ENCODE measurements at places on chromosomes 12 and 14. TPM values are rescaled to one million over a fixed set of nuclear protein-coding genes. Genes with fewer than 3 reads are reported as not detected.

Gene MYO1A
- total RNA-seq, result 0.71 TPM

Gene RIPK3
- 5.9 TPM for total RNA-seq

Gene TAS2R13
- 0.23 TPM for total RNA-seq

Gene ESR2
- total RNA-seq, result 4.5 TPM

Gene AVPR1A
- total RNA-seq, result not detected

Gene TSPAN8
- 0.29 TPM for total RNA-seq

Gene SPX
- total RNA-seq, result 0.10 TPM

- no peak for DNase-seq
Observed at GRCh38 chr12:66392266-66392915, 90.1 kb downstream of the HELB start.

- DNase-seq, result no peak
Observed at GRCh38 chr12:77337362-77337761, 272.0 kb upstream of the E2F7 start.

- DNase-seq, result no peak
Observed at GRCh38 chr12:110927546-110927945, 7.2 kb upstream of the MYL2 start.

DNA sequence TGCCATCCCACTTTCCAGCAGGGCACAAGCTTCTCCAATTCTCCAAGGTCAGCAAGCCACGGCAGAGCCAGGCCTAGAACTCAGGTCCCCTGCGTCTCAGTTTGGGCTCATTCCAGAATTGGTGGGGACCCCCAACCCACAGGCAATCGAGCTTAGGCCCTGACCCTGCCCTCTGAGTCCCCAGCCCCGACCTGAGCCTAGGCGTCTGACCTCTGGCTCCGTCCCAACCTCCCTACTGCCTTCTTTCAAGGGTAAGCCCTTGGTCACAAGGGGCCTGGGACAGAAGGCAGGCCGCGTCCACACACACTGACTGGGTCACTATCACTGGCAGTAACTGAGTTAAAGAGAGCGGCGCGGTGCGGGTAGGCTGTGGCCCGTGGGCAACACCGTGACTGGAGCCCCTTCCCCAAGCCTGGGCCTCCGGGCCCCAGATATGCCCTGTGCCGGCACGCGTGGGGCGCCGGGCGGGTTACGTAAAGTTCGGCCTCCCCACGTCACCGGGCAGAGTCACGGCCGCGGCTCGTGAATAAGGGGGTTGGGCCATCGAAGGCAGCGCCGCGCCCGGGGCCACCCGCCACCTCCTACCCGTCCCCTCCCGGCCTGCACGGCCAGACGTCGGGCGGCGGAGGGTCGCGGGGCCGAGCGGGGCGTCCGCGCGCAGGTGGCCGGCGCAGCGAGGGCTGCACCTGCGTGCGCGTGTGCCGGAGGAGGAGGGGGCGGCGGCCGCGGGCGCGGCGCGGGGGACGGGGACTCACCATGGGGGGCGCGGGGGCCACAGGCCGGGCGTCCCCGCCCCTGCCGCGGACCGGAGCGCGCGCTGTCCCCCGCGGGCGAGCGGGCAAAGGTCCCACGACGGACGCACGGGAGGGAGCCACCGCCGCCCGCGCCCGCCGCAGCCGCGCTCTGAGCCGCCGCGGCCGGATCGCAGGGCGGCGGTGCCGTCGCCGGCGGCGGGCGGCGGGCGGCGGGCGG is 516 bp downstream of the ANKRD9 start:
- DNase-seq, result peak; percentile 36

GRCh38 chr14:50109342-50109741 is 7.0 kb downstream of the VCPKMT start:
- no peak for DNase-seq

DNA sequence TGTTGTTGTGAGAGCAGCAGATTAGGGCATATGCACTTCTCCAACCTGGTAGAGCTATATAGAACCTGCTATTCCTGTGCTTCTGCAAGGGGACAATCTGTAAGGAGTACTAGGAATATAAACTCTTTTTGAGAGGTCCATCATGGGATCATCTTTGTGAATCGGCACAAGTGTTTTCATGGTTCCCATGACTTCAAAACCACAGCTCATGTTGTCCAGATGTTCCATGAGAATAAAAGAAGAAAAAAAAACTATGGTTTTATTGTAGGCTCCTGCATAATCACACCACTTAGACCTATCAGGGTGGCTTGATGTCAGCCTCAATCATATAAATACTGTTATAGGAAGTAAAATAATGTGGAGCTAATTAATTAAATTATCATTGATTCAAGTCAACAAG is 311.4 kb upstream of the ATP2B1 start:
- DNase-seq, result no peak

DNA sequence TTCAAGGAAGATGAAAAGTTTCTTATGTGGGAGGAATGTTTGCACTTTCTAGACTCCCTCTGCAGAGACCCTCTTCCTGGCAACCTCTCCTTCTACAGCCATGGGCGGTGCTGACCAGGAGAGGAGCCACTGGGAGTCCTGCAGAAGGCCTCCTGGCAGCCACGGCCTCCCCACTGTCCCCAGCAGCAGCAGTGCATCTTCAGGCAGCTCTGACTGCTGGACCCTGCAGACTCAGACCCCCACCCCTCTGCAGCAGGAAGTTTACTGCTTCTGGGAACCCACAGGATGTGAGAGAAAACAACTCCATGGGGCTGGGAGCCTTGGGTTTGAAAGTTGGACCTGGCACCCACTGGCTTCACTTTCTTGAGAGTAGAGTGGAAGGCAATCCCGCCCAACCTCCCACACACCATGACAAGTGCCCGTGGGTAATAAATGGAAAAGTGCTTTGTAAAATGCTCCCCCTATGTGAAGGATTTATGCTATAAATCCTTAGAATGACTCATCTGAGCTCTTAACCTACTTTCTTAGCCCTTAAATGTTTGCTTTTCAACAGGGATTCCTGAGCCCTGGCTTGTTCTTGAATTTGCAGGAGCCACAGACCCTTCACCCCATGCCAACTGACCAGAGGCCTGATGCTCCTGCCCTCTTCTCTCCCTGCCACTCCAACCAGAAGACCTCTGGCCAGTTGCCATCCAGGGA is 37.5 kb upstream of the DDX11 start:
- no peak for DNase-seq

DNA sequence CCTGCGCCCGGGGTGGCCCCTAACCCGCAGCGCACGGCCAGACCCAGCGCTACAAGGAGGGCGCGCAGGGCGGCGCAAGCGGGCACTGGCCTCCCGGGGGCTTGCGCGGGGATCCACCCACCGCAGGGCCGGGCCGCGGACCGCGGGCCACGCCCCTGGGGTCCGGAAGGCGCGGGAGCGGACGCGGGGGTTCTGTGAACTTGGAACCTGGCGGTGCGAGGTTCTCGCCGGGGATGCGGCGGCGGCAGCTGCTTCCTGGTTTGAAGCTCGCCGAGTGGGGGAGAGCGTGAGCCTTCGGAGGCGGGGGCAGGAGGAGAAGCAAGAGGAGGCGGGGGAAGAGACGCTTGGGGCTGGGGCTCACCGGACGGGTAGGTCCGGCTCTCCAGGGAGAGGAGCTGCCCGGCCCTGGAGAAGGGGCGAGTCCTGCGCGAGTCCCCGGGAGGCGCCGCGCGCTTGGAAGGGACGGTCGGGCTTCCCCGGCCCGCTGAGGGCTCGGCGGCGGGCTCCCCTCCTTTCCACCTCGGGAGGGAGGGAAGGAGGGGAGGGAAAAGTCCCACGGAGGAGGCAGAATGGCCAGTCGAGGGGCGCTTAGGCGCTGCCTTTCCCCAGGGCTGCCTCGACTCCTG is at the start of gene PRKCH:
Gene PRKCH (plus strand): TSS at position 195 of the 626 bp plus-strand sequence. CDS start 523 bp downstream, outside the sequence.
- peak; percentile 81 for DNase-seq

GRCh38 chr12:107287436-107288413 is 194.4 kb upstream of the CRY1 start:
- DNase-seq, result no peak

- no peak for DNase-seq
Observed at GRCh38 chr14:69699748-69700303, 67.1 kb upstream of the SRSF5 start.

- DNase-seq, result no peak
Observed at GRCh38 chr12:8816448-8817050, 5.9 kb upstream of the A2ML1 start.

- no peak for DNase-seq
Observed at GRCh38 chr12:124520907-124521306, 46.5 kb downstream of the NCOR2 start.

DNA sequence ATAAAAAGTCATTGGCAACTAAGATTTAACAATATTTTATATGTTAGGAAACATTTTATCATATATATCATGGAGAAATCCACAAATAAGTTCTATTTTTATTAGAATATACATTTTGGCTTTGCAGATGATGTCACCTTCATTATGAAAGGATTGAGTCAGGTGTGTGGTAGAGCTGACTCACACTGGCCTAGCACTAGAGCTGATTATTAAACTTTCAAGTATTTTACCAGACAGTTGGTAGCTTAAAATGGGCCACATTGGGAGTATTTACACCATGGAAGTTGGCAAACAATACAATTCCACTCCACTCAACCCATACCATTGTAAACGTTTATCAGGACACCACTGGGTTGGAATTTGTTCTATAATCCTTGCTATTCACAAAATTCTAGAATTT is 1036.6 kb downstream of the TRHDE start:
- no peak for DNase-seq

DNA sequence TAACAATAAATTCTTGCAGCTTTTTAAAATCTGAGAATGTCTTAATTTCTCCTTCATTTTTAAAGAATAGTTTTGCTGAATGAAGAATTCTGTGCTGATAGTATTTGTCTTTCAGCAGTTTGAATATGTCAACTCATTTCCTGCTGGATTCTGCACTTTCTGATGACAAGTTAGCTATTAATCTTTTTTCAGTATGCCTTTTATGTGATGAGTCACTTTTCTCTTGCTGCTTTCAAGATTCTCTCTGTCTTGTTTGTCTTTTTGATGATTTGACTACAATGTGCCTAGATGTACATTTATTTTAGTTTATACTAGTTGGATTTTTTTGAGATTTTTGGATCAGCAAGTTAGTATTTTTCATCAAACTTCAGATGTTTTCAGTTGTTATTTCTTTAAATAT is 87.9 kb upstream of the AVPR1A start:
- no peak for DNase-seq

DNA sequence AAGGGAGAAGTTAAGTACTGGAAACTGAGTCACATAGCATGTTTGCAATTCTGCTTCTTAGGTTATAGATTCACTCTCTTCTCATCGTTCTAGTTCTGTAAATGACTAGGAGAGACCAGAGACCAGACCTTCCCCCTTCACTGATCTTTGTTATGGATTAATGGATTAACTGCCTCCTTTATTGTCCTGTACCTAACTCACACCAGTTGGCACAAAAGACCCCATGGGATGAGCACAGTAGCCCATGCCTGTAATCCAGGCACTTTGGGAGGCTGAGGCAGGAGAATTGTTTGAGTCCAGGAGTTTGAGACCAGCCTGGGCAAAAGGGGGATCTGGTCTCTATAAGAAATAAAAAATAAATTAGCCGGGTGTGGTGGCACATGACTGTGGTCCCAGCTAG is 20.8 kb downstream of the BCAT1 start:
- no peak for DNase-seq

- DNase-seq, result no peak
Observed at GRCh38 chr12:66403746-66404145, 101.5 kb downstream of the HELB start.

DNA sequence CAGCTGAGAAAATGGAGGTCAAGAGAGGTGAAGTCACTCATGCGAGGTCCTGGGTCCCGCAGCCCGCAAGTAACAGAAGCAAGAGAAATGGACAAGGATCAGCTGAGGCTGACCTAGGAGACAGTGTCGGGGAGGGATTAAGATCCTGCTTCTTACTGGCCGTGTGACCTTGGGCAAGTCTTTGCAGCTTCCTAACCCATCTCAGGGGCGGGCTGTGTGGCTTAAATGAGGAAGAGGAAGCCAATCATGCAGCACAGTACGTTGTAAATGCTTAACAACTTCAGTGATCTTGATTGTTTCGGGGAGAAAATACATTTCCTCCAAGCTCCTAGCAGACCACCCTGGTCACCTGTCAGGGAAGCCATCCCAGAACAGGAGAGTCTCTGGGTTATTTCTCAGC is 7.1 kb upstream of the PGF start:
- DNase-seq, result no peak

DNA sequence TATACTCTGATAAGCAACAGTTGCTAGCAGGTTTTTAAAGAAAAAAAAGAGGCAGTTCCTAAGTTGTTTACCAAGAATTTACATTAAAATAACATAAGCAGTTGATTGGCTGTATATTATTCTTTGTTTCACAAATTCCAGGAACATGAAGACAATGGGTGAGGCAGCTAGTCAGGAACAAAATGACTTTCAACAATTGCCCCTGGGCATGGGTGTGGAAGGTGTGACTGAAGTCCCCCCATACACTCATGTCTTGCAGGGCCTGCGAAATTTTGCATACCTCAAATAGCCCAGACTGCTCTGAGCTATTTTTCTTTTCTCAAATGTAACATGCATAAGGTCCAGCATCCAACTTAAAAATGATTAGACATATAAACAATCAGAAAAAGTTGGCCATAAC is 267.2 kb upstream of the DIO3 start:
- DNase-seq, result no peak

DNA sequence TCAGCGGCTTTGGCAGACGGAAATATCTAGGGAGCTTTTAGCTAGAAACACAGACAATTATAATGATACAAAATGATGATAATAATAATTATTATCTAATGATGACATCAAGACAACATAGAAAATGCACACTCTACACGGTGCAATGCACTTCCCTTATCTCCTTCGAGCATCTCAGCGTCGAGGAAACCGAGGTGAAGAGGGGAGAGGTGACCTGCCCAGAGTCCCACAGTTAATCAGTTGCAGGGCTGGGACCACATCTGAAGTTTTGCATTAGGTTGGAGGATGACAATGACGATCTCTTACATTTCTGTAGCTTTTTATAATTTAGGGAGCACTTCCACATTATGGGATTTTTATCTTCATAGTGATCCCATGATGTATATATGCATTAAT is 130.2 kb downstream of the PAPOLA start:
- DNase-seq, result no peak

DNA sequence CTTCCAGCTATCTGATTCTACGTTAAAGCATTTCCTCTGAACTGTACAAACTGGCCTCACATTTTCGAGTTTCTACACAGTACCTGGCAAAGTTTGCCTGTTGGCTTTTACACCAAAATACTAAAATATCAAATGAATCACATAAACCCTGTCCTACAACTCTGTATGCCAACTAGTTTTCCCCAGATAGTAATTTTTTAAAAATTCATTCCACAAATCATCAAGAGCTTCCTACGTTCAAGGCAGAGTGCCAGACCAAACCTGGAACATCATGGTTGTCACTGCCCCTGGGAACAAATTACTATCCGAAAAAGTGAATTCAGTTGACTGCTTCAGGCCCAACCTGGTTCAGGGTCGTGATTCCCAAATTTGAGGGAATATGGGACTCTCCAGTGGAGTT is 2.1 kb downstream of the TMEM30B start:
- no peak for DNase-seq

DNA sequence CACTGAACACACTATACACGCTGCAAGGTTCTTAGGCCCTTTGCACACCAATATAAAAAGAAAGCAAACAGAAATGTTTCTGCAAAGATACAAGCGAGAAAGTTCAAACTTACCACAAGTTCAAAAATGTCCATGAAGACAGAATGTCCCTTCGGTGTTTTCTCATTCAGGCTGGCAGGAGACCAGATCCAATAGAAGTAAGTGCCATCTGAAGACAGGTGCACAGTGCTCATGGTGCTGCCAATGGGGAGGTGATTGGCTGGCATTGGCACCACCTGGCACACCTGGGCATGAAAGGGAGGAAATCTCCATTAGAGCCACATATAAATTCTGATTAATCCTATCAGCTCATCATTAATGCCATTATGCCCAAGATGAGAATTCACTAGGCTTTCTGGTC is 76.3 kb downstream of the HECTD4 start:
- no peak for DNase-seq

- DNase-seq, result no peak
Observed at GRCh38 chr14:96698960-96699539, 98.1 kb upstream of the VRK1 start.

- DNase-seq, result no peak
Observed at GRCh38 chr14:31336646-31337045, 83.7 kb downstream of the HEATR5A start.

Measured in activated T-cell treated with anti-CD3 and anti-CD28 coated beads, Interleukin-2, amount 50 U/mL, for 4 hours (primary cell).